ENCODE measurements at places on chromosomes 12 and 14.
A peak's percentile ranks its signal among the peaks of the same experiment; 100 is the strongest.

DNA sequence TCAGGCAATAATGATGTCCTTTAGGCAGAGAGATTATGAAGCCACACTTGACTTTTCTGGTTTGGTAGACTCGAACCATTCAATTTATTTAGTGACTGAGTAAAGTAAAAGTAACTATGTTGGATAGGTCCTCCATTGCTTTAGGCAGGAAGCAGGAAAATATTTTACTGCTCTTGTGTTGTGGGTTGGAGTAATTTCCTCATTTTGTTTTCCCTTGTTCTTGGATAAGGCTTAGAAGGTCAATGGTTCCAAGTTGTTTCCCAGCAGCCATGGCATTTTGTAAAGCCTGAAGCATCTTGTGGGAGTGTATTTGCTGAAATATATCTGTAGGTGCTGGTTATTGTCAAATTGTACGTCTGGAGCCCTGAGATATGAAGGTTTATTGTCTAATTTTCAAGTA is 161.2 kb upstream of the SLC38A2 start:
- DNase-seq: no peak

- no peak for DNase-seq
Measured at GRCh38 chr14:69770559-69770958, 3.6 kb downstream of the SRSF5 start.

GRCh38 chr12:92419201-92419600 is 273.6 kb upstream of the BTG1 start:
- no peak for DNase-seq

DNA sequence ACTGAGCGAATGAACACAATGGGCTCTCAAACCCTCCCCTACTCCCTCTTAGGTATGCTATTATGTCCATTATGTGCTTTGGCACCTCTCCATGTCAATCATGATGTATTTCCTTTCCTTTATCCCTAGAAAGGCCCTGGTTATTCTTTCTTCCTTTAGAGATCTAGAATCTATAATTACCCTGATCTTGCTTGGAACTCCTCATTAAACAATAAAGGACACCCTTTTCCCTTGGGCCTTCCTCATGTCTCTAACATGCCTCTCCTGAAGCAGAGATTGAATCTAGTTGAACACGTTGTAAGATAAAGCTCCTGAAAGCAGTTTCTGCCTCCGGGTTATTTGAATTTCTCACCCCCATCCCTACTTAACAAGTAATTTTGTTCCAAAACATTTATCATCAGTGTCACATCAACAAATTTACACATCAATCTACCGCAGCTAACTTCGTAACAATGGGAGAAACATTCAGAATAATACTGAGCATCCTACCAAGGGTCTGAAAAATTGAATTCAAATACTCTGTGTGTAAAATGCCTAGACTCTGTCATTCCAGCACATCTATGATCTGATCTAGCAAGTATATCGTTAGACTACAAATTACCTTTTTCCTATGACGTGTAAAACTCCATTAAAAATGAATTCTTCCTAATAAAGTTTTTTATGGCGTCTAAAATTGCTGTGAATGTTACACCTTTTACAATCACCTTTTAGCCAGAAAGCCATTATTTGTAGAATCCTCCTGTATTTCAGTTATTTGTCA is 5.4 kb downstream of the USP44 start:
- no peak for DNase-seq

DNA sequence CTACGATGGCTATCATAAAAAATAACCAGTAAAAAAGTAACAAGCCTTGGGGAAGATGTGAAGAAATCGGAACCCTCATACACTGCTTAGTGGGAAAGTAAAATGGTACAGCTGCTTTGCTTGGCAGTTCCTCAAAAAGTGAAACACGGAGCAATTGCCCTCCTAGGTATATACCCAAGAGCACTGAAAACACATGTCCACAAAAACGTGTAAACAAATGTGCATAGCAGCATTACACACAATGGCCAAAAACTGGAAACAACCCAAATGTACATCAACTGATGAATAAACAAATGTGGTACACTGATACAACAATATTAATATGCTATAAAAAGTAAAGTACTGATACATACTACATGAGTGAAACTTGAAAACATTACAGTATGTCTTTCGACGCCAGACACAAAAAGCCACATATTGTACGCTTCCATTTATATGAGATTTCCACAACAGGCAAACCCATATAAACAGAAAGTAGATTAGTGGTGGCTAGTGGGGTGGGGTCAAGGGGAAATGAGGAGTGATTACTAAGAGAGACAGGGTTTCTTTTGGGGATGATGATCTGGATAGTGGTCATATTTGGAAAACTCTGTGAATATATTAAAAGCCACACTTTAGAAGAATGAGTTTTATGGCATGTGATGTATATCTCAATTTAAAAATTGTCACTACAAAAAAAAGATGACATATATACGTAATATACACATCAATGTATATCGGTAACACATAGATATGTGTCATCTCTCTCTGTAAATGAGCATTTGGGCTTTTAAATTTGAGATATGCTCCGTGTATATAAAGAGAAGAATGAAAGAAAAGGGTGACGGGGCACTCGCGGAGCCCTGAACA is 996 bp downstream of the SLC41A2 start:
- no peak for DNase-seq

DNA sequence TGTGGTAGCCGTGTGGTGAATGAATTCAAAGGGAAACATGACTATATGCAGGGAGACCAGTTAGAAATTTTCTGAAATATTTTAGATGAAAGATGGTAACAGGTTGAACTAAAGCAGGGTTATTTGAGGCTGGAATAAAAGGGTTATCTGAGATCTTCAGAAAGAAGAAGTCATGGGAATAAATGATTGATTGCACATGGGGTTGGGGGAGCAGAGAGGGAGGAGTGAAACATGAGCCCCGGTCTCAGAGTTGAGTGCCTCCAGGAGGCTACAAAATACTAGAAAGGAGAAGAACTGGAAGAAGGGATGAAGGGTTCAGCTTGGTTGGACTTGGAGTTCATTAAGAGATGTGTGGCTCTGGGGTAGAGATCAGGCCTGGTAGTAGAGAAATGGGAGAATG is 16.3 kb upstream of the FGF23 start:
- no peak for DNase-seq

DNA sequence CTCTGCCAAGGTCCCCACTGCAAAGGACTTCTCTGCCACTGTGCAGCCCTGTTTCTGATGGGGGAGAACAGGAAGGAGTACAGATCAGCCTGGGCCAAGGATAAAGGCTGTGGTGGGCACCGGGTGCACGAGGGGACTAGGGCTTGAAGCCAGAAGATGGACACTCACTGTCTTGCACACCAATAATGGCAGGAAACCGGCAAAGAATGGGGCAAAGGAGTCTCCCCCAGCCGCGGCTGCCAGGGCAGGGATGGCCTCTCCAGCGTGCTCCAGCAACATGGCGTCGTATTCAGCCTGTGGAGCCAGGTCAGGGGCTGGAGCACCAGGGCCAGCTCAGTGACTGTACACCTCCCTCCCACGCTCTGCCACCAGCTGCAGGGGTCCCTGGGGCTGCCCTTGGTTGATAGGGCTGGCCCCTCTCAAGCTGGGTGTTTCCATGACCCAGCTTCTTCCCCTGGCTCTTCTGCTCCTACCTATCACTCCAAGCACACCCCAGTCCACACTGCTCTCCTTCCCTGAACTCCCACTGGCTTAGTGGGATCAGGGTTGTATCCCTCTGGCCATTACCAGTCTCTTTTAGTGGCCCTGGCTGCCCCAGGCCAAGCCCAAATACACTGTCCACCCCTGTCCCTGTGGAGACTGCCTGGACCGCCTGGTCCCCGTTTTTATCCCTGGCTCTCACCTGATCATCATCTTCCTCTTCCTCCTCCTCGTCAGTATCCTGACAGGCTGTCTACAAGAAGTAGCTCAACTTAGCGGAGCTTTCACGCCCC is 6.3 kb downstream of the IPO4 start:
- no peak for DNase-seq

DNA sequence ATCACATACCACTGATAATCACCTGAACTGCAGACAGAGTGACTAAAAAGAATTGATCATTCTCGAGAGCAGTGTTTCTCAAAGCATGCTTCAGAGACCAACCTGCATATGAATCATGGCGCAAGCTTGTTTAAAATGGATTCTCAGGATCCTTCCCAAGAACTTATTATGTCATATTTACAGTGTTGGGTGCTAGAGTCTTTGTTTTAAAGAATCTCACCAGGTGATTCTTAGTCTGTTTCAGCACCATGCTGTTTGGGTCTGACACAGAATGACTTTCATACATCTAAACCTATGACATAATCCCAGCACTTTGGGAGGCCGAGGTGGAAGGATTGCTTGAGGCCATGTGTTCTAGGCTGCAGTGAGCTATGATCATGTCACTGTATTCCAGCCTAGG is 31.3 kb upstream of the SSPN start:
- DNase-seq: no peak

GRCh38 chr12:130118181-130118580 is 44.1 kb upstream of the FZD10 start:
- no peak for DNase-seq

DNA sequence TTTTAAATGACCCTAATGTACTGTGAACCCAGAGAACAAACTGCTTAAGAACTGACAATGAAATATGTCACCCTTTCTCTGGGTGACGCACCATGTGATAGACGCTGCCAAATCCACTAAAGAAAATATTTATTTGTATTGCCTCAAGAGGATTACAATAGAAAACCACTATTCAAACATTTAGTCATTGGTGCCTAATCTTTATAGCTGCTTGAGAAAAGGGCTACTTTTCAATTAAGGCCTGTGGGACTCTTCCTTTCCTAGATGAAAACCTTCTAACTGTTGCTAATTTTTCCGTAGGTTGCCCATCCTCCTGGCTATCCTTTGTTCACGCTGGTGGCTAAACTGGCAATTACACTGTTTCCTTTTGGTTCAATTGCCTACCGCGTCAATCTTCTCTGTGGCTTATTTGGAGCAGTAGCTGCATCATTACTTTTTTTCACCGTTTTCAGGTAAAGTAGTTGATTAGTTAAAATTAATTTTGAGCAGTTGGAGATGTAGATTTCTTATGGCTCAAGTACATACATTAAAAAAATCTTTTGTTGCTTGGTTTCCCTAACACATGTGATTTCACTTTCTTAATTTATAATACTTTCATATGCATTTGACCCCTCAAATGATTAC is 6.0 kb downstream of the TMEM260 start:
- no peak for DNase-seq

- DNase-seq: no peak
Measured at GRCh38 chr14:73775339-73776193, 61.4 kb upstream of the PNMA1 start.

DNA sequence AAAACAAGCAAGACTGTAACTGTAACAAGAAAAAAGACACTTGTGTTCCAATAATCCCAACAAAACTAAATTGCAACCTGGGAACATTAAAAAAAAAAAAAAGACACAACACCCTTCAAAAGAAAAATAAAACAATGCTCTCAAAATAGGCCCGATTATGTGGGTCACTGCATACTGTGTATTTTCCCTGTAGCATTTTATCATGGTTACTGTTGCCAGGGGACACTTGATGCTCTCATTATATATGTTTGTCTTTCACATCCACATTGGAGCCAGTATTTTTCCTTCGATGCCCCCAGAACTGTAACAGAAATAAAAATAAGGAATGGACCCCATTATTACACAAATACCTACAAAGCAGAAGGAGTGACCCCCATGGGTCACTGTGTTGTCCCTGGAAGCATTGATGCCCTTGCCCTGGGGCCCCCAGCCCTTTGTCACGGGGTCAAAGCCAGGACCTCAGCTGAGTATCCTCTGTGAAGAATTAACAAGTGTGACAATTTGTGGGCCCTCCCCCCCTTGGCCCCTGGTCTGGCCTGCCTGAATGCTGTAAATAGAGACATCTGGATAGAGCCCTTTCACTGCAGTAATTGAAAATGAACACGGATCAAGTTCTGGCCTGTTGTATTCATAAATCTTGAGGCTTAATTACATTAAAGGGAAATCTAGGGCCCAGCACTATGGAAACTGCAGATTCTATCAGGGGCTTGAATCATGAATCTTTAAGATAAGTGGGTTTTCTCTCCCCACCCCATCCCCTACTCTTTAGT is 72.8 kb downstream of the C12orf42 start:
- DNase-seq: peak; percentile 86

DNA sequence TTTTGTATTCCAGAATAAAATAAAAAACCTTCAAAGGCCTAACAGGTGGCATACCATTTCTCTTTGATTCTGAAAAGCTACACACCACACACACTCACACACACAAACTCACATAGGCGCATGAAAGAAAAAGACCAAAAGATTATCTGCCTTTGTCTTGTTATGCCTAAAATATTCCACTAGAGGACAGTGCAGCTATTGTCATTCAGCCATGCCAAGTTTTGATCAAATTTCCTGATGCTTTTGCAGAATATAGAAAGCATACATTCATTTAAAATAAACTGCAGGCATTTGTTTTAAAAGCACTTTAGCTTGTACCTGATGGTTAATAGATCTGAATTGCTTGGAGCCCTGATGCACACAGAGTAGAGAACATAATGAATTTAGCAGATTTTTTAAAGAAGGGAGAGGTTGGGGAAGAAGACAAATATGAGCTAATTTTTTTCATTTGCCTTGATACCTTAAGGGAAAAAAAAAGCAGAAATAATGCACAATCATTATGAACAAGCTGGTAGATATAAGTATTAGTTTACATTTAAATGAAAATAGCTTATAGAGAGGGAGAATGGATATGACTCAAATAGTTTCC is 1766.9 kb upstream of the SEL1L start:
- DNase-seq: no peak

GRCh38 chr12:124420996-124421674 is 126.2 kb downstream of the RFLNA start:
- DNase-seq: no peak

GRCh38 chr14:33700052-33700451 is 250.8 kb downstream of the EGLN3 start:
- no peak for DNase-seq

DNA sequence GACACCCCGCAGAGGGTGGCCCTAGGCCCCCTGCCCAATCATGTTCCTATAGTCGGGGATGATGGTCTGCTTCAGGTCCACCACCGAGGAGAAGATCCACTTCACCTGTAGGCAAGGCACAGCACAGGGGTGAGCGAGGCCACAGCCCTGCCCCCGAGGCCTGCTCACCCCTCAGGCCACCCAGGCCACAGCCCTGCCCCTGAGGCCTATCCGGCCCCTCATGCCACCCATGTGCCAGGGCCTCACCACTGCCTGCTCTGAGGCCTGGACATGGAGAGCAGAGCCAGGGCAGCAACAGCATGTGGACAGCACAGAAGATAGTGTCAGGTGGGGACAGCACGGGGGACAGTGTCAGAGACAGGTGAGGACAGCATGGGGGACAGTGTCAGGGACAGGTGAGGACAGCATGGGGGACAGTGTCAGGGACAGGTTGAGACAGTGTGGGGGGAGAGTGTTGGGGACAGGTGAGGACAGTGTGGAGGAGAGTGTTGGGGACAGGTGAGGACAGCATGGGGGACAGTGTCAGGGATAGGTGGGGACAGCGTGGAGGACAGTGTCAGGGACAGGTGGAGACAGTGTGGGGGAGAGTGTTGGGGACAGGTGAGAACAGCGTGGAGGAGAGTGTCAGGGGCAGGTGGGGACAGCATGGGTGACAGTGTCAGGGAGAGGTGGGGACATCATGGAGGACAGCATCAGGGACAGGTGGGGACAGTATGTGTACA is 239.7 kb downstream of the TMEM121 start:
- DNase-seq: no peak
